ENCODE measurements at places on chromosomes 7 and 10. TPM values are rescaled to one million over a fixed set of nuclear protein-coding genes. Genes with fewer than 3 reads are reported as not detected.

DNA sequence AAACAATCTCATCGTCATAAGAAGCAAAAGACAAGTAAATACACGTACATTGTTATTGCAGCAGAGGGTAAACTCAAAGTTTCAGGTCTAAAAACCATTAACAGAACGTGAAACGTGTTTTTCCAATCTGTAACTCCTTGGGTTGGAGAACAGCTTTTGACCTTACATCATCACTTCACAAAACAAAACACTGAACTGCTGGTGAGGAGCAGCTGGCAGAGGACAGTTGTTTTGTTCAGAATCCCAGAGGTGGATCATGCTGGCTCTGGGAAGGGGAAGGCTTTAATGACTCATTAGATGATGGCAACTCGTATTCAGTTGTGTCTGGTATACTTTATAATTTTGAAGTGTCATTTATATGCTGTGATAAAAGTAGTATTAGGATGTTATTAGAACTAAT, 923.0 kb upstream of the CELF2 start:
- no peak for DNase-seq

GRCh38 chr7:41315764-41316163, 387.1 kb downstream of the INHBA start:
- DNase-seq = no peak

DNA sequence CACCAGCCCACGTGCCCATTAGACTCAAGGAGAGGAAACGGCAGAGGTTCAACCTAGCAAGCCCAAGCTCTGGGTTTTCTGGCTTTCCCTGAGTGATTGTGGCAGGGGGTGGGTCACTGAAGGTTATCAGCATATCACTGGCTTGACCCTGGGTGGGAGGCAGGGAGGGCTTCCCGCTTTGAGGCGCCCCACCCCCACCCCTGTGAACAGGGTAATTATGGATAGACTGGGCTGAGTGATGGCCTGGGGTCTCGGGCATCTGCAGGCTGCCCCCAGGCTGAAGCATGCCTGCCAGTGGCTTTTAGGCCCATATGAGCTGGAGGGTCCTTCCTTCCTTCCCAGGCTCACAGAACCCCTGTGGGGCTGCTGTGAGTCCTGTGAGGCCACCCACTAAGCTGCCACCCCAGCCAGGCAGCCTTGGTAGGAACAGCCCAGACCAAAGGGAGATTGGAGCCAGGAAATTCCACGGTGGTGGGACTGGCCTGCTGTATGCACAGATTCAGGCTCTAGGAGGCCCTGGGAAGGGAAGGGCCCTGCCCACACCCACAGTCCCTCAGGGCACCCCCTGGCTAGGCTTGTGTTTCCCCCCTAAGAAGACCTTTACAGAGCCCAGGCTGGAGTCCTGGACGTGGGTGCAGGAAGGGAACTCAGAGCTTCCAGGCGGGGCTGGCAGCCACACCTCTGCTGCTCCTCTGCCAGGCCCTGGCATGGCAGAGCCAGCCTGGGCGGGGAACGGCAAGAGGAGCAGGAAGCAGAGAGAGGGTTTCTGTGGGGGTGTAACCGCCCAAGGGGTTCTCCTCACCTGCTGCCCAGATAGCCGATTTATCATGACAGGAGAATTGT, 33.1 kb downstream of the GPRIN2 start:
- peak; percentile 8 for DNase-seq

DNA sequence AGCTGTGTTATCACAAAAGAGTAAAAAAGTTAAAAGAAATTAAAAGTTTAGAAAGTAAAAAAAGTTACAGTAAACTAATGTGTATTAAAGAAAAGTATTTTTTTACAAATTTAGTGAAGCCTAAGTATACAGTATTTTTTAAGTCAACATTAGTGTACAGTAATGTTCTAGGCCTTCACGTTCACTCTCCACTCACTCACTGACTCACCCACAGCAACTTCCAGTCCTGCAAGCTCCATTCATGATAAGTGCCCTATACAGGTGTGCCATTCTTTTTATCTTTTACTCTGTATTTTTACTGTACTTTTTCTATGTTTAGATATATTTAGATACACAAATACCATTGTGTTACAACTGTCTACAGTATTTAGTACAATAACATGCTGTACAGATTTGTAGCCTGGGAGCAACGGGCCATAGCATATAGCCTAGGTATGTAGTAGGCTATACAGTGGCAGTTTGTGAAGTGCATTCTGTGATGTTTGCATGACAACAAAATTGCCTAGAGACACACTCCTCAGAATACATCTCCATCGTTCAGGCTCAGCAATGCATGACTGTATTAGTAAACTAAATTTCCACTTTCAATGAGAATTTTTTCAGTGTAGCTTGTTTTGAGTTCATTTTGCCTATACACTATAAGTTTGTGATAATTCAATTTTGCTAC, 539.9 kb upstream of the C7orf33 start:
- DNase-seq = no peak

- DNase-seq = no peak
These were observed 32.5 kb downstream of the KAZALD1 start for GRCh38 chr10:101094121-101094879.

CCL24 gene
- total RNA-seq = not detected

- no peak for DNase-seq
These were observed 6.1 kb downstream of the PTPRN2 start for GRCh38 chr7:158581440-158582088.

GRCh38 chr7:4178416-4178815, 503.7 kb upstream of the FOXK1 start:
- DNase-seq = no peak

SPDYE2 gene
- total RNA-seq = not detected

- DNase-seq = no peak
These were observed 402.6 kb downstream of the NEBL start for GRCh38 chr10:20494474-20494873.

PRSS37 gene
- total RNA-seq = not detected

- DNase-seq = no peak
These were observed 5.6 kb upstream of the AS3MT start for GRCh38 chr10:102863660-102864059.

GRCh38 chr10:11095374-11095801, 77.7 kb downstream of the CELF2 start:
- DNase-seq = no peak

DNA sequence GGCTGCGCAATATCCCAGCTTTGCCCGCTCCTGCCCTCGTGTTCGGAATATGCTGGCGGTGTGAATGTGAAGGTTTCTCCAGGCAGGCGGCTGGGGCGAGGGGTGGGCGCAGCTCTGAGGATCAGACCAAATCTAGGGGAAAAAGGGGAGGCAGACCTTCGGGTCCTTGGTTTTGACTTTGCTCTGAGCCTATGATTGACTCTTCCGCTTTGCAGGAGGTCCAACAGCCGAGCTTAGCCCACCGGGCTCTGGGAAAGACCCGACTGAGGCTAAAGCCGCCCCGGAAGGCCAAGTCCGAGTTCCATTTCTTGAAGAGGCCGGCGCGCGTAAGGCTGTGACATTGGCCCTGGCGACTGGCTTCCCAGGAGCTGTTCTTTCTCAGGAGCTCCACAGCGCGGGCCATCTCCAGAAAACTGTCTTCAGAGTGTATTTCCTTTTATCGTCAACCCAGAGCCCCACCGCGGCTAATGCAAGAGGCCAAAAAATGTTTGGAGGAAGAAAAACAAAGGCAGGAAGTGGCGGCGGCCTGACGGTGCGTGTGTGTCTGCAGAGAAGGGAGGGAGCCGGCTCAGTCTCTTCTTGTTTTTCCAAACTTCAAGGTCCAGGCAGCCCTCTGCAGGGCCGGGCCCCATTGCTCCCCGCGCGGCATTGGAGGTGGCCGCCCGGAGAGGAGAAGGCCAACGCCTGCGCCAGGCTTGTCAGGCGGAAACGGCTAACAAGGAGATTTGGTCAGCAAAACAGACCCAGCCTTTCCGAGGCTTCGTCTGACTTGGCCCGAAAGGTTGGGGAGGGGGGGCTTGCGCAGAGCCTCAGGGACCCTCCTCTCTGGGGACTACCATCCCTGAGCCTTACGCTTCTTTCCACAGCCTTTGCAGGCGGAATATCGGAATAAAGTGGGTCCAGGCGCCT, 3.6 kb upstream of the HOXA11 start:
- peak; percentile 48 for DNase-seq

- DNase-seq = no peak
These were observed 127.7 kb upstream of the NOBOX start for GRCh38 chr7:144531181-144531580.

DNA sequence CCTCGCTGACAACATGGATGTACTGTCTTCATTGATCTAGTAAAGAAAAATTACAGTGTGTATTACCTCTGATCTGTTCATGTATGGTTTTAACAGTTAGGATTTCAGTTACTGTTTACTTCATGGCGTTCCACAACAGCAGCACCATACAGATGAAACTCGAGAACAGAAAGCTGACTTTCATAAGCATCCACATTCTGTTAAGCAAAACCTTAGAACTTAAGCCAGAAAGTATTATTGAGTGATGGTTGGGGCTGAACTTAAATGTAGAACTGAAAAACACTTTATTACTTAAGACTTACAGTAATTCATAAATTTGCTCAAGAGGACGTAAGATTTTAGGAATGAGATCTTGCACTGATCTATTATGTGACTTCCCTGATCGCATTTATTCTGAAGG, 3.7 kb downstream of the MRPL32 start:
- no peak for DNase-seq

DNA sequence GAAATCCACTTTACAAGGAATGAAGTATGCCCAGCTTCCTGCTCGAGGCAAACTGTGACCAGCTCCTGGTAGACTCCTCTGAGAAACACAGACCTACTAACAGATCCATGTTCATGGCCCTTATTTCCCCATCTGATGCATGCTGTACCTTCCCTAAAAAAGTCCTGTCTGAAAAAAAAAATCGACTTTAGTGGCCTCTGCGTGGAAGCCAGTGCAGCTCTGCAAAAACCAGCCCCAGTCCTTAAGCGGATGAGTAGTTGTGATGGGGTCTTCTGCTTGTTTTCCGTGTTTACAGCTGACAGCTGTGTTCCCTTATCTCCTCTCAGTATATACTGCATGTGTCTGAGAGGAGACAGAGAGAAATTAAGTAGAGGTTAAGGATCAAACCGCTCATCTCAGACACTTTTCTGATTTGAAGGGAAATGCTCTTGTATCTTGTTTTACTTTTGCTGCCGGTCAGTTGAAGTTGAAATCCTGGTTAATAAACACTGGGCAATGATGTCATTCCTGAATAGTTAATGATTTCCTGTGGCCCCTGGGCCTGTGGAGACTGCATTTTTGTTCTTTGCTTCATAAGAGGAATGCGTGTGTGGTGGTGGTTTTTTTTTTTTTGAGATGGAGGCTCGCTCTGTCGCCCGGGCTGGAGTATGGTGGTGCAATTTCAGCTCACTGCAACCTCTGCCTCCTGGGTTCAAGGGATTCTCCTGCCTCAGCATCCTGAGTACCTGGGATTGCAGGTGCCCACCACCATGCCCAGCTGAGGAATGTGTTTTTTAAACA, 67.6 kb downstream of the DOCK1 start:
- DNase-seq = no peak

FAM131B gene
- total RNA-seq = 2.3 TPM

DNA sequence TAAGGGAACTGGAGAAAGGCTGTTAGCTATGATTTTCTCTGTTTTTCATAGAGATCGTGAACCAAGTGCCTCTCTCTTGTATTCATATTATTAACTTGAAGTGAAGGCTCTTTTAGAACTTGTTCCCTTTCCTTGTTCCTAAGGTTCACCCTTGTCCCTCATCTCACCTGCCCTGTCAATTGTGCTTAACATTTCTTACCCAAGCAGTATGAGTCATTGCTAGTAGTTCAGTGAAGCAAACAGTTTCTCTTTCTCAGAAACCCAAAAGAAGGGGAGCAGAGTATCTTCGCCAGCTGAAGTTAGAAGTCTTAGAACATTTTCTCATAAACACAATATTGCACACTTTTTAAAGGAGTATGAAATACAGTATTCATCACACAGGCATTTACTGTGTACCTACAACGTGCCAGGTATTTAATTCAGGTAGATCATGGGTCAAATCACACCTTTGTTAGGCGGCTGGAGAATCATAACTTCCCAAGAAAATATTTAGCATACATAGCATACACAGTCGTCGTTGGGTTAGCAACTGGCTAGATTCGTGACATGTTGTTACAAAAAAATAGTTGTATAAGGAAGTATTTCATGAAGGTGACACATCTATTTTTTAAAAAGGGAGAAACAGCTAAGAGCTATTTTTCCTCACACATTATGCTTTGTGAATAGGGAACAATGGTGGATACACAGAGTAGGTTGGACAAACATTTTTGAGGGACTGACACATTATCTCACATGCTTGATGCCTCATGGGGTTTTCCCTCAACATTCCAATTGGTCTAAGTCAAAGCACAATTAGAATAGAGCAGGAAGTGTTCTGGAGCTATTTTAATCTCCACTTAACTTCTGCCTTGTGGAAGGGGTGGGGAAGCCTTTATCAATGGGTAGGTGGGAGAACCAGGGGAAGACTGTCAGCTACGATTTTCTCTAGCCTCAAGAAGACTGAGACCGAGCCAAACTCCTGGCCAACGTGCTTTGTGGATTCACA, 13.2 kb downstream of the HDAC9 start:
- DNase-seq = no peak

DNA sequence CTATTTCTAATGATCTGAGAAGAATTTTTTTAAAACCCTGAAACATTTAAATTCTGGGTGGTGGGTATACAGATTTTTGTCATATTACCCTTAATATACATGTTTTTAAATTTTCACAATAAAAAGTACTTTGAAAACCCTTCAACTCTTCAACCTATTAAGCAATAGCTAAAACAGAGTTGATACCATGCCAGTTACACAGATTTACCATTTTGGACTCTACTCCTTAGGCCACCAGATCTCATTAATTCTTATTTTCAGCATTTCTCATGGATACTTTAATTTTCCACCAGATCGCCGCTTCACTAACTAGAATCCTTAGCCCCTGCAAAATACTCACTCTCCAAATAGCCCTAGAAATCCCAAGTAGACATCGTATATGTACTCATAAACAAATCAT, 12.7 kb upstream of the COL28A1 start:
- no peak for DNase-seq

GRCh38 chr10:78730754-78731153, 338.0 kb upstream of the ZMIZ1 start:
- DNase-seq = no peak

DPP6 gene
- total RNA-seq = not detected

- DNase-seq = no peak
These were observed 299 bp upstream of the PBLD start for GRCh38 chr10:68333058-68333395.

DNA sequence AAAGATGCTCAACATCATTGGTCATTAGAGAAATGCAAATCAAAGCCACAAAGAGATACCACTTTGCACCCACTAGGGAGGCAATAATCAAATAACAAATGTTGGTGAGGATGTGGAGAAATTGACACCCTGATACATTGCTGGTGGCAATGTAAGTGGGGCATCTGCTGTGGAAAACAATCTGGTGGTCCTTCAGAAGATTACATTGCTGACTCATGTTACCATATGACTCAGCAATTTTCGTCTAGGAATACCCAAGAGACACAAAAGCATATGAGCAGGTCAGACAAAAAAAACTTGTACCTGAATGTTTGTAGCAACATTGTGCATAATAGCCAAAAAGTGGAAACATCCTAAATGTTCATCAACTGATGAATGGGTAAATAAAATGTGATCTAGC, 4.9 kb upstream of the CLDN3 start:
- DNase-seq = no peak

GRCh38 chr10:16941870-16942269, 124.6 kb upstream of the RSU1 start:
- DNase-seq = no peak
